ENCODE measurements at places on chromosomes 16 and 17.

DNA sequence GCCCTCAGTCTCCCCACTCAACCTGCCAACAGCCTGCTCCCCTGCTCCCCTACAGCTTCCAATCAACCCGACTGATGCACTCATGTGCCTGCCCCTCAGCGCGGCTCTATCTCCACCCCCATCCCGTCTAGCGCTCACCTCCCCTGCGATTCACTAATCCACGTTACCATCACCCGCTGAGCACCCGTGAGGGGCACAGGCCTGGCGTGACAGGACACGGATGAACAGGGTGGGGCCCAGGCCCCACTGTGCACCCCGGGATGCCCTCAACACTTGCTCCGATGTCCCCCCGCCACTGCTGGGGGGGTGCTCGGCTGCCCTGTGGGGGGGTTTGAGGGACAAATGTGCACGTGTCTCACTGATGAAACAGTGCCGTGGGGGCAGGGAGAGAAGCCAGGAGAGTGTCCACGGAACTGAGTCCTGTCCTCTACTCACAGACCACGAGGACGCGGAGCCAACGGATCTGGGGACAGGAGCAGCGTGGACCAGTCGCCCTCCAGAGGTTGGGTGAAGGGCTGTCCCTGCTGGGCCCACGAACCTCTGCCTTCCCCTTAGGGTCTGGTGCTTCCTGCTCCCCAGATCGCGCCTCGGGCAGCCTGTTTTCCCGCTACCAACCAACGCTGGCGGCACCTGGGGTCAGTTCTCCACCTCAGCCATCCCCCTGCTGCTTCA, 66.7 kb downstream of the RPH3AL start:
- DNase-seq, result no peak

GRCh38 chr17:65977041-65977440, 214.9 kb downstream of the CEP112 start:
- DNase-seq, result no peak

DNA sequence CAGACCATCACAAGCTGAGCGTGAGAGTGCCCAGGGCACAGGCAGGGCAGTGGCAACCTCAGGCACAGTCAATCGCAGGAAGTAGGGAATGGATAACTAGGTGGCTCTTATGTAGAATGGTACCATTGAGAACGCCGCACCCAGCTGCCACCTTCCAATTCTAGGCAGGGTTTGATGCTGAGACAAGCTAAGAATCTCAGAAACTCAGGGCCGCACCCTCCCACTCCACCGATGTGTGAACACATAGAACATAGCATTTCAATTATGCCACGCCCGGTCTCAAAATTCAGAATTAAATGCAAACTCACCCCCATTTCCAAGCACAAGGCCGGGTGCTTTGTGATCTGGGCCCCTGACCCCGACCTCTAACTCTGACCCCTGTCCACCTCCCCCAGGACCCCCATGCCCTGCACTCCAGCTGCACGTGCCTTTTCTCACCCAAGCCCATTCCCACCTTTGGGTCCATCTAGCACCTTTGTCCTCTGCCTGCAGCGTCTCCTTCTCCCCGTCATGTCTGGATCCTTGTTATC, 178.4 kb downstream of the C16orf95 start:
- DNase-seq, result no peak

GRCh38 chr17:42129109-42129837, 6.7 kb downstream of the HSPB9 start:
- no peak for DNase-seq

GRCh38 chr17:68291836-68292688, 767 bp downstream of the ARSG start:
- peak; percentile 86 for DNase-seq

DNA sequence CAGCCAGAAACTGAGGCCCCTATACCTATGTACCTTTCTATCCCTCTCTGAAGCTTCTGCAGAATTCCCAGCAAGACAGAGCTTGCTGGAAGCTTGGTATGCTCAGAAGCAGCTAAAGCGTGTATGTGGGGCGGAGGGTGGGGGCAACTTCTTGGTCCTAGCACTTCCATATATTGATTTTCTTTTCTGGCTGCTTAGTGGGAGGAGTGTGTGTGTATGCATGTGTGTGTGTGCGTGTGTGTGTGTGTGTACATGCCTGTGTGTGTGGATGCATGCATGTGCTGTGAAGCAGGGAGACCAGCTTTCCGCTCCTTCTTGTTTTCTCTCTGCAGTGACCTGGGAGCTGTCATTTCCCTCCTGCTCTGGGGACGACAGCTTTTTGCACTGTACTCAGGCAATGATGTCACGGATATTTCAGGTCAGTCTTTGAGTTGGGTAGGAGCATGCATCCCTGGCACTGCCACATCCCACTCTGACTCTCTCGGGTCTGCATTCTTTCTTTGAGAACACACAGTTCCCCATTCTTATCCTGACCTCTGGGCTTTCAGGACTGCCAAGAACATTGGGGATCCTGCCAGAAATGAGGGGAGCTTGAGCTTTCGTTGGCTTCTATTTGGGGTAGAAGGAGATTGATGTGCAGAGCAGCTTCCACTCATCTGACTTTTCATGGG, 10.7 kb downstream of the HPR start:
- no peak for DNase-seq

DNA sequence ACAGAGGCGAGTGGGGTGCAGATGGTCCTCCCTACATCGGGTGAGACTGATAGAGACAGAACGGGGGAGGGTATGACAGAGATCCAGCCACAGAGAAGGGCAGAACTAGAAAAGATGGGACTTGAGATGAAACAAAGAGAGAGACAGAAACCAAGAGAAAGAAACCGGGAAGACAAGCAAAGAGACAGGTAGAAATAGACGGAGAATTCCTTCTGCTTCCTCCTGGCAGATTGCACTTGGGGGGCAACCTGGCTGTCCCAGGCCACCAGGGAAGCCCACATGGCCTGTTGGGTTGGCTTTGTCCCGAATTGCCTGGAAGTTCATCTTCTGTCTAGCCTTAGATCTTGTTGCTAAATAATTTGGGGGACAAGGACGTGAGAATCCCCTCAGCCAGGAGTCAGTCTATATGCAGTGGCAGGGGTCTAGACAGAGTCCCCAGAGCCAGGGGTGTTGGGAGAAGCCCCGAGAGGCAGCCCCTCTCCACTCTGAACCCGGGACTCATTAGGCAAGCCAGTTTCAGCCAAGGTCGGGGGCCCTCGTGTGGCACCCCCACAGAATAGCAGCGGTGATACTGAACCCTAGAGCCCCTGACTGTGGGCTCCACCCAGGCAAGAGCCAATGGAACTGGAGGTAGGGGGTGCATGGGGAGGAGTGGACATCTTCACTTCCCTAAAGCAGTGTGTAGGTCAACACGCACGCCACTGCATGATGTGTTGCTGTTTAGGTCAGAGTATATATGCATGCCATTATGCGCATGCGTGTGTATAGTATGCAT, 627 bp upstream of the TSPOAP1 start:
- DNase-seq, result peak; percentile 82

DNA sequence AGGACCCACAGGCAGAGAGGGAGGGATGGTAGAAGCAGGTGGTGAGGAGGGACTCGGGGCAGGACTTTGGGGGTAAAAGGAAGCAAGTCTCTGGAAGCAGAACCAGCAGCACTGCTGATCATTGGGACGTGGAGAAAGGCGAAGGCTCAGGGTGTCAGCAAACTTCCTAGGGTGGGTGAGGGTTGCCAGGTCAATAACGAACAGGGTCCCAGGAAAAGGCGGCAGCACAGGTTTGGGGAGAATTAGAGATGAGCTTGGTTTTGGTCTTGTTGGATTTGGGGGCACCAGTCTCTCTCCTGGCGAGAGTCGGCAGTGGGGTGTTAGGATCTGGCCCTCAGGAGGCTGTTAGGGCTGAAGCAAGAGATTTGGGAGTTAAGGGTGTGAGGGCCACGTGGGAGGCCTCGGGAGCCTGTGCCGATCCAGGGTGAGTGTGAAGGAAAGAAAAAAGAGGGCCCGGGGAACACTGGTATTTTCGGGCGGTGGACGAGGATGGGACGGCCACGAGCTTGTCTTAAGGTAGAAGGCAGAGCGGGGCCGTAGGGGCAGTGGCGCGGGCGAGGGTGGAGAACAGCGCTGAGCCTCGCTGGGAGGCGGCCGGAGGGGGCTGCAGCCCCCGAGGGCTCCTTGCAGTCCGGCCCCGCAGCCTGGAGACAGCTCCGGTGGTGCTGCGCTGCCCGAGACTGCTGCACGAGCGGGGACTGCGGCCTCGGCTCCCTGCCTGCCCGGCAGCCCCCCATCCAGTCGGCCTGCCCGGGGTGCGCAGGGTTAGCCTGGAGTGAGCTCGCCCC, 765 bp upstream of the ADORA2B start:
- no peak for DNase-seq

GRCh38 chr17:3381957-3382356, 4.2 kb downstream of the OR3A2 start:
- no peak for DNase-seq

DNA sequence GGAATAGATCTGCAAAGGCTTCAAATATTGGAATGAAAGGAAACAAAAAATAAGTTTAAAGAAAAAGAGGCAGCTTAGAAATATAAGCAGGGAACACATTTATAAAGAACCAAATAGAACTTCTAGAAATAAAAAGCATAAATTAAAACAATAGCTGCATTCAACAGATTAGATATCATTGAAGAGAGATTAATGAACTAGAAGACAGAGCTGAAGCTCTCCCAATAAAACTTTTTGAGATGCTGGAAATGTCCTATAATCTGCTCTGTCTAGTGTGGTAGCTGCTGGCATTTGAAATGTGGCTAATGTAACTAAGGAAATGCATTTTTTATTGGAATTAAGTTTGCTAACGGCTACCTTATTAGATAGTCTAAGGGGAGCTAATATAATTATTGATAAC, 115.6 kb downstream of the MAP2K4 start:
- DNase-seq, result no peak

- DNase-seq, result no peak
Measured at GRCh38 chr16:17647879-17648872, 177.4 kb upstream of the XYLT1 start.

- no peak for DNase-seq
Measured at GRCh38 chr17:43530288-43531081, 15.7 kb downstream of the ETV4 start.

DNA sequence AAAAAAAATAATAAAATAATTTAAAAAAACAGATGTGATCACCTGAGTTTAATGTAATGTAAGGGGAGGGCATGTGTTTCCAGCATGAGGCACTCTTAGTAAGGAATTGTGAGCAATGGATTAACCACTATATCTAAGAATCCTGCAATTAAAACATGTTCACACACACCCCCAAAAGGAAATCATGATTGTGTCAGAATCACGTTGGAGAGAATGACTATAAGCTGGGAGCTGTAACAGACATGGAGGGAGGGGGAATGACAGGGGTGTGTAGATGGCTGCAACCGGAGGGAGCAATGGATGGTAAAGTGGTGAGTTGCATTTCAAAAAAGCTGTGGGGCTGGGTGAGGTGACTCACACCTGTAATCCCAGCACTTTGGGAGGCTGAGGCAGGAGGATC, 13.6 kb upstream of the CCL22 start:
- no peak for DNase-seq

DNA sequence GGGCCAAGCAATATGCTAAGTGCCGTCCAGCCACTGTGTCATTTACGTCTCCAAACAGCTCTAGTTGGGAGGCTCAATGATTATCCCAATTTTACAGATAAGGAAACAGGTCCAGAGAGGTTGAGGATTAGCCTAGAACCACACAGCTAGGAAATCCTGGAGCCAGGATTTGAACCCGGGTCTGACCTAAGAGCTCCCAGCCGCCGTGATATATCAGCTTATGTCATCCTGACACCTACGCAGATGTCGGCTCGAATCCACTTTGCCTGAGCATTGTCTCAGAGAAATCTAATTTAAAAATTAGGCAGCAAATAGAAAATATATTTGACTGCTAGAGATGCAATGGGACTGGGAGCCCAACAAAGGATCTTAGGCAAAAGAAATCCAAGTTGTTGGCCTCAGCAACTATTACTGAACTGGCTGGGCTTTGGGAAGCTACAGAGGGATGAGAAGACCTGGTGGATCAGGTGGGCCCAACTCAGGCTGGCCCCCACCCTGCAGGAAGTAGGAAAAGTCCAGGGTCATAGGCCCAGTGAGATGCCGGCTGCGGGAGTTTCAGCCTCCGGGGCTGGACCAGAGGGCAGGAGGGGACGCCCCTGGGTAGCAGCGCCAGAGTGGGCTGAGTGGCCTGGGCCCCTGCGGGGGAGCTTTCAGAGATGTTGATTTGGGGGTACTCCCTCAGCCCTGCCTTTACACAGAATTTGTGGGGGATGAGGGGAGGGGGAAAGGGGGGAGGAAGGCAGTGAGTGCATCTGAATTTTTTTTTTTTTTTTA, 35.1 kb upstream of the IL21R start:
- peak; percentile 56 for DNase-seq

- DNase-seq, result no peak
Measured at GRCh38 chr16:65287307-65287706, 165.4 kb upstream of the CDH11 start.

GRCh38 chr16:74291577-74292208, 4.9 kb upstream of the PSMD7 start:
- no peak for DNase-seq

DNA sequence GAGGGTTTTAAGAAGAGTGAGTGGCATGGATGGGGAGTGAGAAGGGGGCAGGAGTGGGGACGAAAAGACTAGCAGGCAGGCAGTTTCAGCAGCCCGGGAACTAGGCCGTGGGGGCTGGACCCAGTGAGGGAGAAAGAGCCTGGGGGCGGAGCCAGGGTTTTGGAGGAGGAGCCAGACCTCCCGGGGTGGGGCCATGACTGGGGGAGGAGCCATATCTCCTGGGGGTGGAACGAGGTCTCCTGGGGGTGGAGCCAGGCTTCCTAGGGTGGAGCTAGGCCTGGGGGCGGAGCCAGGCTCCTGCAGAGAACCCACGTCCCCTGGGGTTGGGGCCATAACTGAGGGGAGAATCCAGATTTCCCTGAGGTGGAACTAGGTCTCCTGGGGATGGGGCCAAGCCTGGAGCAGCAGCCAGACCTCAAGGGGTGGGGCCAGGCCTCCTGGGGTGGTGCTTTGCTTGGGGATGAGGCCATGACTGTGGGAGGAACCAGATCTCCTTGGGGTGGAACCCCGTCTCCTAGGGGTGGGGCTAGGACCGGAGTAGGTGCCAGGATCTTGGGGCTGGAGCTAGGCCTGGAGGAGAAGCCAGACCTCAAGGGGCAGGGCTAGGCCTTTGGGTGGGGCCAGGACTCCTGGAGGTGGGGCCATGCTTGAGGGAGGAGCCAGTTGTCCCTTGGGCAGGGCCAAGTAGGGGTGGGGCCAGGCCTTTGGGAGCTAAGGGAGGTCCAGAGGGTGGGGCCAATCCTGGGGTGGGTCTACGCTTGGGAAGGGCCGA, 41.7 kb upstream of the JPH3 start:
- DNase-seq, result peak; percentile 17

GRCh38 chr16:19599968-19600716, 44.6 kb downstream of the VPS35L start:
- DNase-seq, result no peak

DNA sequence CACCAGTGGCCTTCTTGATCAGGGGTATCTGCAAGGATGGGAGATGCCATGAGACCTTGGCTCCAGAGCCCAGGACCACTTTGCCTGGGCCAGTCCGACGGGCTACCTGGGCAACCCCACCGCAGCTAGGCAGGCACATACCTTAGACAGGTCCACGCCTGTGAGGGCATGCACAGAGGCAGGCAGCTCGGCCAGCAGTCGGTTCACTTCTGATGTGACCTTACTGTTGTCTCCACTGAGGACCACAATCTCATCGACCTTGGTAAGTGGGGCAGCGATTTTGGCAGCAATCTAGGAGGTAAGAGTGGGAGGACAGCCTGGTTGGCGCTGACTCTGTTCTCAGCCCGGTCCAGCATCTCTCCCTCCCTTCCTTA, 17.0 kb downstream of the FLOT2 start:
- no peak for DNase-seq
